ENCODE measurements at places on chromosomes 5 and 9.

DNA sequence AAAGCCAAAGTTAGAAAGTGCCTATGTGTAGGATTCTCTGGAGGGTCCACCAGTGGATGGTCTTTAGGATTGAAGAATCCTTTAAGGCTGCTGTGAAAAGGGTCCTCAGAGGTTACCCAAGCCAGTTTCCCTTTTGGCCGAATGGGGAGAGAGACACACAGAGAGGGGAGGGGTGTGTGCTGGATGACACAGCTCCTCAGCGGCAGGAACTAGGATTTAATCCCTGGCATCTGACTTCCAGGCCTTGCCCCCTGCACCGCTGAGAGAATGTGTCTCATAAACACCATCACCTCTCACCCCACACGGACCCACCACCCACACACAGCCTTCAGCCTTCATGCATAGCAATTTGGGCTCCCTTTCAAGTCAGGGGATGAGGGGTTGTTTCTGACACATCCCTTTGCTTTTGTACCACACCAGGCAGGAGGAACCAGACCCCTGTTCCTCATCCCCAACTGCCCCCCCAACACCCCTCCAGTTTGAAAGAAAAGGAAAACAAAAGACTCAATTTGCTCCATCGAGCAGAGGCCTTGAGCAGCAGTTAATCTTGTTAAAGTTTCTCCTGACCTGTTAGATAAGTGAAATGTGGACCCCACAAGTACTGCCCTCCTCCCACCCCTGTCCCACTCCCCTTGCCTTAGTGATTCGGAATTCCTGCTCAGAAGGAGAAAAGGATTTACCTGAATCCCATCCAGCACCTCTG lies 4.0 kb downstream of the PAPPA start:
- DNase-seq = no peak

GRCh38 chr5:435961-436640 lies 6.9 kb upstream of the EXOC3 start:
- DNase-seq = no peak

GRCh38 chr5:148682058-148683026 lies 28.0 kb upstream of the HTR4 start:
- no peak for DNase-seq

- no peak for DNase-seq
Measured at GRCh38 chr5:126106029-126106428, 317.2 kb upstream of the GRAMD2B start.

- DNase-seq = no peak
Measured at GRCh38 chr9:133525677-133526076, 918 bp upstream of the MYMK start.

DNA sequence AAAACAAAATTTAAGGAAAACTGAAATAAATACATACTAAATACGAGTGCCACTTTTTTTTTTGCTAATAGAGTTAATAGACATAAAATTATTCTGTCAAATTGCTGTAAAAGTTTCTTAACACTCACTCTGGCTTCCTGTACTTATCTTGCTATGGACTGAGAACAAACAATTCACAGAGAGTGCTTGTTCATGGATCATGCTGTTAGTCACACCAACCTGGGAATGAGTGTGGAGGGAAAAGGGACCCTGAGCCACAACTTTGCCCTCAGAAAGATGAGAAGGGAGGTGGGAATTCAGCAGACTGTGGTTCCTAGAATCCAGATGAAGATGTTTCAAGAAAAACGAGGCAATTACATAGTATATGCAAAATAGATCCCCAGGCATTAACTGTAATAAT lies 246.9 kb downstream of the FBXL7 start:
- no peak for DNase-seq

- no peak for DNase-seq
Measured at GRCh38 chr5:175597718-175598117, 60.2 kb upstream of the HRH2 start.

DNA sequence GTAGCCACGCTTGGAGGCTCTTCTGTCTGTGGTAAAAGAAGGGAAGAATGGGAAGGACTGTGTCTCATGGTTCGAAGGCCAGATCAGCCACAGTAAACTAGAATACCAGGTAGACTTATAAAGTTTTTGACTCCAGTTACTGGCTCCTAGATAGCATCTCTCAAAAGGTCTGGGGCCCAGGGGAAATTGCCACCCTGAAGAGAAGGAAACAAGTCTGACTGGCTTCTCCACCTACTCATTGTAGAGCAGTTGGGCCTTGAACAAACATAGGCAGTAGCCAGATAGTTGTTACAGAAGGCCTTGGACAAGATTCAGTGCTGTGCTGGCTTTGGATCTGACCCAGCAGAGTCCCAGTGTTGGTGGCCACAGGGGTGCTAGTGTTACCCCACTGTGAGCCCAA lies 890.4 kb downstream of the EFNA5 start:
- no peak for DNase-seq

DNA sequence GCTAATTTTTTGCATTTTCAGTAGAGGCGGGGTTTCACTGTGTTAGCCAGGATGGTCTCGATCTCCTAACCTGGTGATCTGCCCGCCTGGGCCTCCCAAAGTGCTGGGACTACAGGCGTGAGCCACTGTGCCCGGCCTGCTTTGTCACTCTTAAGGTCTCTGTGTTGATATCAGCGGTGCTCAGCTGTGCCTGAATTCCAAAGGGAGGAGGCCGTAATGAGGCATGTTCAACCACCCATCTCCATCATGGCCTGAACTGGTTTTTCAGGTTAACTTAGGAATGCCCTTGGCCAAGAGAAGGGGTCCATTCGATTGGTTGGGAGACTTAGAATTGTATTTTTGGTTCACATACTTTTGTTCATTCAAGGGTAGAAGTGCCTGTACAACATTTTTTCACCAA lies 22.0 kb downstream of the HSD17B3 start:
- DNase-seq = no peak

DNA sequence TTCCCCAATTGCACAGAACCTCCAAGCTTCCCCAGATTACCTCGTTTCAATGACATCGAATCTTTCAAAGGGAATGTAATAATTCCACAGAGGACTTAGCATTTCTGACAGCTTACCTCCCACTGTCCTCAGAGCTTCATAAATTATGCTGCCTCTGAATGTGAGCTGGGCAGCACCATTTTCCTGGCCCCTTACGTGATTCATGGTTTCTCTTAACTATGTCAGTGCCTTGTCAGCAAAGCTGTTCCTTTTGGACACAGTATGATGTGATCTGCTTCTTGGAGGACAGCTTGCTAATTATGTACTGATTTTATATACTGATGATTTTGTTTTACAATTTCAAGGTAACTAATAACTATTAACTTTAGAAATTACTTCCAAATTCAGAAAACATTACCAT lies 27.7 kb upstream of the SSBP2 start:
- peak; percentile 30 for DNase-seq

GRCh38 chr5:150209099-150209635 lies 19.3 kb downstream of the SLC6A7 start:
- no peak for DNase-seq

- no peak for DNase-seq
Measured at GRCh38 chr9:81394881-81395675, 294.3 kb downstream of the TLE1 start.

Measured in T-cell (primary cell).